ENCODE measurements at places on chromosomes 1 and 21. TPM values are rescaled to one million over a fixed set of nuclear protein-coding genes. Genes with fewer than 3 reads are reported as not detected.

Gene CFAP107
- total RNA-seq = not detected

Gene DDAH1
- total RNA-seq = 31.8 TPM

Gene ADAM30
- not detected for total RNA-seq

Gene LEFTY1
- not detected for total RNA-seq

Gene AGBL4
- not detected for total RNA-seq

Gene SGIP1
- total RNA-seq = 34.1 TPM

Gene ALX3
- total RNA-seq = not detected

Gene SELENON
- 27.8 TPM for total RNA-seq

Gene PDZK1IP1
- total RNA-seq = not detected

Gene BCAN
- not detected for total RNA-seq

Gene PROX1
- total RNA-seq = 86.7 TPM

Gene AMY1C
- total RNA-seq = not detected

Gene FAM163A
- 0.22 TPM for total RNA-seq

Gene COL16A1
- total RNA-seq = 0.79 TPM

Gene PGLYRP3
- total RNA-seq = not detected

Gene HES3
- not detected for total RNA-seq
